ENCODE measurements at places on chromosomes 13 and 19.

DNA sequence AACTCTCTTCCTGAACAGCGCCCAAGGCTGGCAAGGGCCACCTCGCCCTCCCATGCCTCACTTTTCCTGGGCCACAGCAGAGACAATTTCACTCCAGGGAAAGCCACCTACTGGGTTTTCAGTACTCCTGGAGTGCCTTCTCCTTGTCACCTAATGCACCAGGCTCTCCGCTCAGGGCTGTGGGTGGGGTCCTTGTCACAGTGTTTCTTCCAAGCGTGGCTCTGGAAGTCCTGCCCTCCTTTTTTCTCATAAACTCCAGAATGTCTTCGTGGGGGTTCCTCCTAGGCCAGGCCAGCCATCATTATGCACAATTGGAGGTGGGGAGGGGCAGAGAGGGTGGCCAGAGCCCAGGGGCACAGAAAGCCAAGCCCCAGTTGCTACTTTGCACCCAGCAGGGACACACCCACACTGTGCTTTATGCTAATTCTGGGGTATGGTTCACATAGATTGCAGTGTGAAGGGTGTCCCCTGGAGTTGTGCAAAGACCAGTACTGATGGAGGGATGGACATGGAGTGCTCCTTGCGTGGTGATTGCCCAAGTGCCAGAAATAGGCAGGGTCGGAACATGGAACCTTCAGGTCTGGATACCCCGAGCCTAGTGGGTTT is 78.8 kb downstream of the CHST8 start:
- DNase-seq, result no peak

- DNase-seq, result no peak
These were observed 15.4 kb upstream of the MED4 start for GRCh38 chr13:48110132-48110868.

DNA sequence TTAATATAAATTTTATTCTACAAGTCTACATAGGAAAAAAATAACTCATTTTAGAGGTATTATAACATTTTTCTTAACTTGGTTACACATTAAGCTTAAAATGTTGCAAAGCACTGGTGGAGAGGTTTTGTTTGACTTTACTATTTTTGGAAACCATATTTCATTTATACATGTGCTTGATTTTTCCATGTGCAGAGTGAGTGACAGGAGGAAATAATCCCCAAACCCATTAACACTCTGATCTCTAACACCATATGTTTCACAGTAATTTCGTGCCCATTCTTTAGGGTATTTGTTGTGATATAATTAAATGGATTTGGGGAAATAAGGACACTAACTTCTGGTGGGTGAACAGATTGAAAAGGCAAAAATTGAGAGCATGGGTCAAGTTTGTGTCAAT is 2124.4 kb upstream of the PCDH20 start:
- DNase-seq, result no peak

DNA sequence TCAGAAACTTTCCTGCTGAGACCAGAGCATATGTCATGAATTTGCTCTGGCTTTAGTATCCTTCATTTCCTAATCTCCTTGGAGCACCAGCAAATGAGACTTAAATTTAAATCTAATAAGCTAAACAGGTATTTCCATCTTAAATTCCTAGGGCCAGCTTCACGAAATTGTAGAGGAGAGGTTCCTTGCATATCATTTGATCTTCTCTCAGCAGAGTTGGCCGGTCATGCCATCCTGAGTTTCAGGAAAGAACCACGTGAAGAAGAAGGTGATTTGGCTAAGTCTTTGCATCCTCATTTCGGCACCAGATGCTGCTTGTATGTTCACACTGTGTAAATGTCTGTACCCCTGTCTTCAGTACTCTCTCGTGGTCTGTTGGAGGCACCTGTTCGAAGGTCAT is 370.4 kb upstream of the NBEA start:
- no peak for DNase-seq

DNA sequence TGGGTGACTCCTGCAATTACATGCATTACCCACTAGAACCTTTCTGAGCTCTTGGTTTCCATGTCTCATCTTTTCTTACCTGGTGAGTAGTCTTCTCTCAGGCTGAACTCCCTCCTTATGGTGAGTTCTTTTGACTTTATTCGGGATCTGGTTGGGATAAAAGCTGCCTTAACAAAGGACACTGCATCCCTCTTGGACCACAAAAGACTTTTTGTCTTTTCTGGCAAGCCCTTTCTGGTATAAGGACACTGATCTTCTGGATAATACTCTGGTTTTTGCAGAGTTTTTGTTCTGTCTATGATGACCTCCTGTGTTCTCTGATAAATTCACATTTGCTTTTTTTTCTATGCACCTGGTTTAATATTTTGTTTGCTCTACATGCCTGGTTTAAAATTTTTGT is 66.7 kb downstream of the SLITRK1 start:
- no peak for DNase-seq

- DNase-seq, result peak; percentile 46
These were observed 3.4 kb downstream of the PBX4 start for GRCh38 chr19:19615086-19615485.

DNA sequence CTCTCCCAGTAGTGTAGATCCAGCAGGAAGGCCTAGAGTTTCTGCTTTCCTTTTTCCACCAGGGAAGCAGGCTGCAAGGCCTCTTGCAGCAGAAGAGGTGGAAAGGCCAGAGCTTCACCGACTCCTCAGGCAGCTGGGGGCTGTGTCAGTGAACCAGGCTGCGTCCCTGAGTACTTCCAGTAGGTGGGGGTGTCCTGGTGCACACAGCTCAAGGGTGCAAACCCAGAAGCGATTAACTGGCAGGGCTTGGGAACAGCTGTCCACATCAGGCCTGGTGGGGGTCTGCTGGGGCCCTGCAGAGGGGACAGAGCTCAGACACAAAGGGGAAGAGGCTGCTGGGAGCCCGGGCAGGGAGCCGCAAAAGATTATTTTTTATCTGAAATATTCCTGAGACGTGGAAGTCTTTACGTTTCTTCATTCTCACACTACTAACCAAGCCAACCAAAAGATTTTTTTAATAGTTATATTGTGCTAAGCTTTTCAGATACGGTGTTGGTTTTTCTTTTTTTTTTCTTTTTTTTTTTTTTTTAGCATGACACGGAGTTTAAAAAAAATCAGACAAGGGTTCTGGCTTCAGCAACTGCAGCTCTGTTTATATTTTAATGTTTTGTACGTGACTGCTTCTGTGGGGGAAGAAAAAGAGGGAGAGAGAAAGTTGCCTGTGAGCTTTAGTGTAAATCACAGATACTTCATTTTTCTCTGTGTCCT is 11.0 kb downstream of the TSHZ3 start:
- DNase-seq, result no peak

DNA sequence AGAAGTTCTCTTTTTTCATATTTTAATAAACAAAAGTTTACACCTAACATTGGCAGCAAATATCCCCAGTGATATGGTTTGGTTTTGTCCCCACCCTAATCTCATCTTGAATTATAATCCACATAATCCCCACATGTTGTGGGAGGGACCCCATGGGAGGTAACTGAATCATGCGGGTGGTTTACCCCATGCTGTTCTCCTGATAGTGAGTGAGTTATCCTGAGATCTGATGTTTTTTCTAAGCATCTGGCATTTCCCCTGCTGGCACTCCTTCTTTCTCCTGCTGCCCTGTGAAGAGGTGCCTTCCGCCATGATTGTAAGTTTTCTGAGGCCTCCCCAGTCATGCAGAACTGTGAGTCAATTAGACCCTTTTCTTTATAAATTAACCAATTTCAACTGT is 214.7 kb downstream of the SLITRK1 start:
- no peak for DNase-seq

DNA sequence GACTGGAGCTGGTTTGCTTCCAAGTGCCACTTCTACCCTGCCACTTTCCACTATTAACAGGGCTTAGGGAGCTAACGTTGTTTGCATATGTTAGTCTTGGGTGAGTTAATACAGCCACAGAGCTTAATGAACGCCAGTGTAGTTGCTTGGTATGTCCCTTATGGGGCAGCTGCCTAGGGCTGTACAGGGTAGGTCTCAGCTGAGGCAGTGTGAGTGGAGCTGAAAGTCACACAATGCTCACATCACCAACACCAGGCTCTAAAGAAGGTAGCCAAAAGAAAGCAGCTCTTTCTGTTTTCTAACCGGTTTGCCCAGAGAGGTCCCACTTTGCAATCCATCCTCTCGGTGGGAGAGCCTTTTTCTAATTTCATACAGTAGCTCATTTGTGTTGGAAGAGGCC is 186.2 kb downstream of the RGCC start:
- DNase-seq, result no peak

Data from activated CD8-positive, alpha-beta memory T cell treated with anti-CD3 and anti-CD28 coated beads, Interleukin-2, amount 50 U/mL, for 4 hours (primary cell).